ENCODE measurements at places on chromosomes 1 and 21. TPM values are rescaled to one million over a fixed set of nuclear protein-coding genes. Genes with fewer than 3 reads are reported as not detected.
A peak's percentile ranks its signal among the peaks of the same experiment; 100 is the strongest.

DNA sequence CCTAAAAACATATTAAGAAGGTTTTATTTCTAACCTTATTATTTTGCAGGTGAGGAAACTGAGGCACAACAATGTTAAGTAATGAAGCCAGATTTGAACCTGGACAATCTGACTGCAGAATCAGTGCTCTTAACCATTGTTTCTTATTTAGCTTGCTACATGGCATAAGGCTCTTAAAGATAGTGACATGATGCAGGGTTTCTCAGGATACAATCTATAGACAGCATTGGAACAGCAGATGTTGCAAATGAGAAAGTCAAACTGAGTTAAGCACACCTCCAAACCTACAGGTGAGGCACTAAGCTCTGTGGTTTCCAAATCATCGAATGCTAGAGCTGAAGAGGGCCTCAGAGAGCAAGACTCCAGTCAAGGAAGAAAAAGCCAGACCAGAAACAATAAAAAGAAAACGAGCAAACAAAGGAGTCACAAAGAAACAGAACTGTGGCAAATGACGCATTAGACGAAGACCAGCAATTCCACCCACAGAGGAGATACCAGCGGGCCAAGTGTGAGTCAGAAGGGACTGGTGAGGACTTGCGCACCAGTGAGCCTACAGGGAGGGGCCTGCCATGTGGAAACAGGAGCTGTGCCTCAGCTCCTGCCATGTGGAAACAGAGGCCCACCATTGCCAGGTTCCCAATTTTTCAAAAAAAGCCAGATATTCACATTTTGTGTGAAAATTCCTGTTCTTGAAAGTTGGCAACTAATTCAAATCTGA lies 14.4 kb downstream of the CD58 start:
- H3K4me1 ChIP-seq, result peaks cover 28% of the 10 kb centered on the region
- H3K36me3 ChIP-seq, result no peaks in the 10 kb centered on the region
- no peak for DNase-seq
- no peak overlapping the region for H3K4me3 ChIP-seq
- H3K27me3 ChIP-seq, result no peaks in the 10 kb centered on the region

- H3K4me1 ChIP-seq, result peaks cover 52% of the 10 kb centered on the region
- H3K36me3 ChIP-seq, result no peaks in the 10 kb centered on the region
- DNase-seq, result no peak
- no peak overlapping the region for H3K4me3 ChIP-seq
- H3K27me3 ChIP-seq, result no peaks in the 10 kb centered on the region
- peak overlapping the region; percentile 86 for H3K27ac ChIP-seq
These were observed 10.4 kb upstream of the BCAR3 start for GRCh38 chr1:93692026-93692425.

GRCh38 chr1:201269281-201269680 lies 14.0 kb upstream of the PKP1 start:
- H3K27ac ChIP-seq, result peak overlapping the region; percentile 82
- H3K36me3 ChIP-seq, result no peaks in the 10 kb centered on the region
- H3K4me1 ChIP-seq, result peaks cover 55% of the 10 kb centered on the region
- no peak for DNase-seq
- no peak overlapping the region for H3K4me3 ChIP-seq
- no peaks in the 10 kb centered on the region for H3K27me3 ChIP-seq

DNA sequence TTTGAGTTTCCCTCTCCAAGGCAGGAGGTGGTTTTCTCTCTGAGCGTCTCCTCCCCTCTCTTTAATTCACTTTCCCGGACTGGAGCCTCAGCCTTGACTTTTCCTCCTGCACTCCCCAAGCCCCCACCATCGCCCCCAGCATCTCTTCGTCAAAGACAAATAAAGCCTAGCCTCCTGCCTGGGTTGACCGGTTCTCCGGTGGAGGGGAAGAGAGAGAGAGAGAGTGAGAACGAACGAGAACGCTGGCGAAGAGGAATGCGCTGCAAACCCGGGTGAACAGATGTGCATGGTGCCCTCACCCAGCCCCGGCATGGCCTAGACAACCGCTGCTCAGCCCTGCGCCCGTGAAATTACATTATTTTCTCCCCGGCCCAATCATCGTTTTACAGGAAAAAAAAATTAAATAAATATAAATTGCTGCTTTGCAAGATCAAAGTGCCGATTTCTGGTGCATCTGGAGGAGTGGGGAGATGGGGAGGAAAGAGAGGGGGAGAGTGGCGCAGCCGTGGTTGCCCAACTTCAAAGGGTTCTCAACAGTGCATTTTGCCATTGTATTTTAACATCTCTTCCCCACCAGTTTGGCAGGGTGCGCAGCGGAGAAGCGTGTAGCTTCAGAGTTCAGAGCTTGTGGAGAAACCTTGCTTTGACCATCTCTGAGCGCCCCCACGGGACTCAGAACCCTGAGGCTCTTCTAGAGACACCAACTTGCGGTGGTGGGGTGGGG lies 11.4 kb upstream of the TBX15 start:
- no peak overlapping the region for H3K4me3 ChIP-seq
- H3K4me1 ChIP-seq, result peaks cover 3% of the 10 kb centered on the region
- H3K27me3 ChIP-seq, result peaks cover 100% of the 10 kb centered on the region
- no peak overlapping the region for H3K27ac ChIP-seq
- no peaks in the 10 kb centered on the region for H3K36me3 ChIP-seq
- DNase-seq, result no peak

The SLC45A3 gene
- total RNA-seq, result 3.1 TPM

The ERG gene
- total RNA-seq, result 8.0 TPM
